ENCODE measurements at places on chromosomes 11 and 22.

- no peak for DNase-seq
Observed at GRCh38 chr22:41286639-41287091, 678 bp upstream of the RANGAP1 start.

- DNase-seq = no peak
Observed at GRCh38 chr22:45398214-45398613, 15.2 kb downstream of the SMC1B start.

GRCh38 chr22:30675436-30675835 lies 7.8 kb upstream of the DUSP18 start:
- no peak for DNase-seq

- peak; percentile 68 for DNase-seq
Observed at GRCh38 chr22:50115693-50116092, 25.9 kb downstream of the MOV10L1 start.

GRCh38 chr11:72672597-72673238 lies 1.5 kb downstream of the PDE2A start:
- DNase-seq = no peak

- DNase-seq = no peak
Observed at GRCh38 chr11:48124880-48125279, 91.7 kb upstream of the OR4B1 start.

GRCh38 chr11:45616802-45617549 lies 48.4 kb downstream of the CHST1 start:
- no peak for DNase-seq

- DNase-seq = no peak
Observed at GRCh38 chr22:35410663-35411034, 10.7 kb downstream of the MCM5 start.

- DNase-seq = peak; percentile 86
Observed at GRCh38 chr22:24208012-24208749, 26.9 kb downstream of the SUSD2 start.

GRCh38 chr11:35427071-35427470 lies 7.7 kb upstream of the SLC1A2 start:
- DNase-seq = no peak

GRCh38 chr11:122040464-122040863 lies 75.6 kb downstream of the BLID start:
- DNase-seq = no peak

DNA sequence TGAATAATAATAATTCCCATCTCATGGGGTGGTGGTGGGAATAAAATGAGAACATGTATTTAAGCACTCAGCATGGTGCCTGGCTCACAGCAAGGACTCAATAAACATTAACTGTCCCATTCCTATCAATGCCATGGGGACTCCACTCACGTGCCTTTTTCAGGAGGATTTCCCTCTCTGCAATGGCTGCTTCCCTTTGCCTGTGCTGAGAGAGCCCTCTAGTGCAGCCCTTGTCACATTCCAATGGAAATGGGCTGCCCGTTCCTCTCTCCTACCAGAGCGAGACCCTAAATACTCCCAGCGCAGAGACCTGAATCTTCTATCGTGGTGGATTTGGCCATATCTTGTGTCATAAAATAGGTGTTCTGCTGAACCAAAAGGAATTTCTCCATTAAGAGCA lies 621.5 kb upstream of the B3GAT1 start:
- DNase-seq = no peak

GRCh38 chr11:36155770-36156160 lies 133.5 kb downstream of the COMMD9 start:
- no peak for DNase-seq

DNA sequence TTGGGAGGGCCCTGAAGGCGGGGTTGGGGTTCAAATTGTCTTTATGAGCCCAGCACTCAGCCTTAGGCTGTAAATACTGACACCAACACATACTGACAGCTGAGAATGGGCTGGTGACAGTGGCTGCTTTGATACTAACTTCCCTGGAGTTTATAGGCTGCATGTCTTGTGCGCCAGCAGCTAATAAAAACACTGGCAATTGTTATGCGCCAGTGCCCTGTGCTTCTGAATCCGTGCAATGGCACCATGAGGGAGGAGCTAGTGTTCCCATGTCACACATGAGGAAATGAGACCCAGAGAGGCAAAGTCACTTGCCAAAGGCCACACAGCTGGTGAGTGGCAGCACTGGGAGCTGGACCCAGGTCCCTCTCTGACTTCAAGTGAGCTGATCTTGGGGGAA lies 23.8 kb downstream of the SHISAL1 start:
- no peak for DNase-seq

- no peak for DNase-seq
Observed at GRCh38 chr22:19150482-19151328, 613 bp upstream of the GSC2 start.

GRCh38 chr22:37742376-37743171 lies 45.7 kb downstream of the TRIOBP start:
- peak; percentile 89 for DNase-seq

DNA sequence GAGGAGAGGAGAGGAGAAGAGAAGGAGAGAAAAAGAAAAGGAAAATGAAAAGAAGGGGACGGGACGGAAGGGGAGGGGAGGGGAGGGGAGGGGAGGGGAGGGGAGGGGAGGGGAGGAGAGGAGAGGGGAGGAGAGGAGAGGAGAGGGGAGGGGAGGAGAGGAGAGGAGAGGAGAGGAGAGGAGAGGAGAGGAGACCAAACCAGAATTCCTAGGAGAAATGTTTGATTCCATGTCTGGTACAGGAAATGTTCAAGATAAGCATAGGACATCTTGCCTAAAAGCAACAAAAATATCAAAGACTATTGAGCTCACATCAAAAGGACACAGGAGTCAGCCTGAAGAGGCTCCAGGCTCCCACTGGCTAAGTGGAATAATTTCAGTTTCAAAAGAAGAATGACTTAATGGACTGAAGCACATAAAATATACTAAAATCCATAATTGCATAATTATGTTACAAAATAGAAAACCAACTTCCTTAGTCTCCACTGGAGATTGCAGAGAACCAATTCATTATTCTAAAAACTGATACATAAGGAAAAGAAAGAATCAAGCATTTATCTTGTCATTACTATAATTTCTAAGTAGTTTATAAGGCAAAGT lies 101.1 kb upstream of the APOA1 start:
- no peak for DNase-seq

- DNase-seq = no peak
Observed at GRCh38 chr11:68854273-68854958, 12.7 kb upstream of the CPT1A start.

Data from sigmoid colon (tissue), 7 donors.